ENCODE measurements at places on chromosomes 12 and 14.

DNA sequence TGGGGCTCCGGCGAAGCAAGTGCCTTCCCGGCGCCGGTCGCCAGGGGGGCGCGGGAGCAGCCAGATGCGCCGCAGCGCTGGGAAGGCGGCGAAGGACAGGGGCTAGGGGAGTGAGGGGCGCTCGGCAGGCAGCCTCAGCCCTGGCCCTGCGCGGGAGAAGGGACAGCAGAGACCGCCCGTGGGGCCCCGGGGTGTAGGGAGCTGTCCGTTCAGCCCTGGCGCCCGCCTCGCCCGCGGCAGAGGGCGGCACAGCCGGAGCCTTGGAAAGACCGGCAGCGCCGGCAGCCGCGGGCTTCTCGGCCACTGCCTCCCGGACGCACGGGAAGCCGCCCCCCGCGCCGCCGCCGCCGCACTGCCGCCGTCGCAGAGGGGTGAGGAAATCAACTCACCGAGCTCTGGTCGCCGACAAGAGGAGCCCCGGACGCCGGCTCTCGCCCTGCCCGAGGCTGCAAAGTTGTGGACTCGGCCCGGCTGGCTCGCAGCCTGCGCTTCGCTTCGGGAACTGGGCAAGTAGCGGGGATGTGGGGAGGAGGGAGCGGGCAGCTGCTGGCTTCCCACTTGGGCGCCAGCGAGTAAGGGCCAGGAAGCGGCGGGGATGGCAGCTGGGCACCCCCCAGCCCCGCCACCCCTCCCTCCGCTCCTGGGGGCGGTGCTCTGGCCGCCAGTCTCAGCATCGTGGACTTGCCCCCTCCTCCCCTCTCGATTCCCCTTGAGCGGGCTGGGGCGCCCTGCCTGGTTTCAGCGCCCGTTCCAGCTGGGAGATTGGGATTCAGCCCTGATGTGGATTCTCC lies at the start of gene ZDHHC22:
ZDHHC22 (minus strand) TSS at position 578 of the 791 bp plus-strand sequence. CDS start 2,053 bp downstream, outside the sequence.
- DNase-seq, result no peak

GRCh38 chr12:24012528-24012927 lies 63.1 kb upstream of the SOX5 start:
- no peak for DNase-seq

DNA sequence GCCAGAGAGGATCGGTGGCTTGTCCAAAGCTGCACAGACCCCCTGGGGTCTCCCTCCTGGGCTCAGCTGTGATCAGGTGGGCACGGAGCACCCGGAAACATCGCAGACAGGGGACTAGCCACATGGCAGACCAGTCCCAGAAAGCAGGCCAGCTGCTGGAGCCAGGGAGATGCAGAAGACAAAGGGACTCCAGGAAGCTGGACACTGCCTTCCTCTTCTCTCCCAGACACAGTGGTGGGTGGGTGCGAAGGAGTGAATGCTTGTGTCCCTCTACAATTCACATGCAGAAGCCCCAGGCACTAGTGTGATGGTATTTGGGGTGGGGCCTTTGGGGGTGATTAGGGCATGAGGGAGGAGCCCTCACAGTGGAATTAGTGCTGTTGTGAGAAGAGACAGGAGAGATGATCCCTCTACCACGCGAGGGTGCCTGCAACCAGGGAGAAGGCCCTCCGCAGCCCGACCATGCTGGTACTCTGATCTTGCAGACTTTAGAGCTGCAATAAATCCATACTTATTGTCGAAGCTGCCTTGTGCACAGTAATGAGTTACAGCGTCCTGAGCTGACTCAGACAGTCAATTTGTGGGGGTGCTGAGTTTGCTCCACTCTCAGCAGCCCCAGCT lies 95.2 kb downstream of the CALM1 start:
- no peak for DNase-seq

DNA sequence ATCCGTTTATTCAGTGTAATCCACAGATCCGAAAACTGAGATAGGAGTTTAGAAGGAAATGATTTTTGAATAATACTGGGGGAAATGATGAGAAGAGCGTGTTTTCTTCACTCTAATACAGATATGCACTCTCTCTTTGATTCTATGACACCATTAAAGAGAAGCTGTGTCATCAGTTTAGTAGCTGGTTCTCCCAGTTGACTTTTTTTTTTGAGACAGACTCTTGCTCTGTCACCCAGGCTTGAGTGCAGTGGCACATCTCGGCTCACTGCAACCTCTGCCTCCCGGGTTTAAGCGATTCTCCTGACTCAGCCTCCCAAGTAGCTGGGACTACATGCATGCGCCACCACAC lies 48.4 kb upstream of the EML1 start:
- no peak for DNase-seq

DNA sequence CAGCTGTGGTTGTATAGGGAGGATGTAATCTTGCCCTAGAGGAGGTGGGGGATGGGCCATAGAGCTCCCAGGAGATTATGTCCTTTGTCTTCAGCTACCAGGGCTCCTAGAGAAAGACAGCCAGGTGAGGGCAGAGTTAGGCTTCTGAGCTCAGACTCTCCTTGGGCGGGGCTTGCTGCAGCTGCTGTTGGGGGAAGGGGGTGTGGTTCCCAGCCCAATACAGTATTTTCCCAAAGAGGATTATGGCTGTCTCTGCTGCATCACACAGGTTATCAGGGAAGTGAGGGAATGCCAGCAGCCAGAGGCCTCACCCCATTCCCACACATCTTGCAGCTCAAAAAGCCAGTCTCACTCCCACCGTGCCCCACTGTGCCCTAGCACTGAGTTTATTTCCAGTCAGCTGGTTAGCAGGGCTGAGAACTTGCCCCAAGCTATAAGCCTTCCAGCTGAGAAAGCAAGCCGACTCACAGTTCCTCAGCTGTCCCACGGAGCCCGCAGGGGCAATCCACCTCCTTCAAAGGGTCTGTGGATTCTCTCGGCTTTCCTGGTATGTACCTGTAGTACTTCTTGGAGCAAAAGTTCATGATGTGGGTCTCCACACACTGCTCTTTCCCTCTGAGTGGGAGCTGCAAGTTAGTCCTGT lies 217.3 kb upstream of the CPNE8 start:
- DNase-seq, result no peak

All from stimulated activated CD4-positive, alpha-beta T cell treated with anti-CD3 and anti-CD28 coated beads, Interleukin-15, amount 100 ng/mL, for 1 hour (primary cell).